ENCODE measurements at places on chromosomes 3 and 15. TPM values are rescaled to one million over a fixed set of nuclear protein-coding genes. Genes with fewer than 3 reads are reported as not detected.

- no peak for DNase-seq
Observed at GRCh38 chr3:17239417-17239816, 354.7 kb downstream of the PLCL2 start.

- DNase-seq = peak; percentile 62
Observed at GRCh38 chr15:43514241-43515057, 3.0 kb upstream of the MAP1A start.

DNA sequence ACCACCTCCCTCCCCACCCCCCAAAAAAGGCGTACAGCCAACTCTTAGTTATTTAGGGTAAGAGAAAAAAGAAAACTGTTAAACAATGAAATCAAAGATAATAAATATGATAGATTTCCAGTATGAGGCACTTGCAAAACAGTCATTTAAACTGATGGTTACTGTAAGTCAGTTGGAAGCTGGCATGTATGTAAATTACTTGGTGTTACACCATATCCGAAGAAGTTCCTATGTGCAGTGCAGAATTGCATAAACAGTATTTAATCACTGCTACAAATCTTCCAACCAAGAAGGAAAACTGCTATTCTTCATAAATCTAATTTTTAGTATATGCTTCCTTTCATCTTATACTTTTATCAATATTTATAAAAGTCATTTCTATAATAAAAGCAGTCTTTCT is 62.0 kb downstream of the LEO1 start:
- DNase-seq = no peak

The CCK gene
- 12.8 TPM for total RNA-seq

The GOLGA8T gene
- total RNA-seq = not detected
